ENCODE measurements at places on chromosomes 12 and 14.
A peak's percentile ranks its signal among the peaks of the same experiment; 100 is the strongest.

GRCh38 chr14:84922370-84922769 lies 607.6 kb upstream of the FLRT2 start:
- DNase-seq = no peak

GRCh38 chr14:65731933-65732506 lies 319.5 kb downstream of the FUT8 start:
- DNase-seq = no peak

GRCh38 chr12:89016970-89017778 lies 335.1 kb downstream of the DUSP6 start:
- DNase-seq = peak; percentile 51

GRCh38 chr14:50808053-50808452 lies 22.9 kb downstream of the NIN start:
- no peak for DNase-seq

DNA sequence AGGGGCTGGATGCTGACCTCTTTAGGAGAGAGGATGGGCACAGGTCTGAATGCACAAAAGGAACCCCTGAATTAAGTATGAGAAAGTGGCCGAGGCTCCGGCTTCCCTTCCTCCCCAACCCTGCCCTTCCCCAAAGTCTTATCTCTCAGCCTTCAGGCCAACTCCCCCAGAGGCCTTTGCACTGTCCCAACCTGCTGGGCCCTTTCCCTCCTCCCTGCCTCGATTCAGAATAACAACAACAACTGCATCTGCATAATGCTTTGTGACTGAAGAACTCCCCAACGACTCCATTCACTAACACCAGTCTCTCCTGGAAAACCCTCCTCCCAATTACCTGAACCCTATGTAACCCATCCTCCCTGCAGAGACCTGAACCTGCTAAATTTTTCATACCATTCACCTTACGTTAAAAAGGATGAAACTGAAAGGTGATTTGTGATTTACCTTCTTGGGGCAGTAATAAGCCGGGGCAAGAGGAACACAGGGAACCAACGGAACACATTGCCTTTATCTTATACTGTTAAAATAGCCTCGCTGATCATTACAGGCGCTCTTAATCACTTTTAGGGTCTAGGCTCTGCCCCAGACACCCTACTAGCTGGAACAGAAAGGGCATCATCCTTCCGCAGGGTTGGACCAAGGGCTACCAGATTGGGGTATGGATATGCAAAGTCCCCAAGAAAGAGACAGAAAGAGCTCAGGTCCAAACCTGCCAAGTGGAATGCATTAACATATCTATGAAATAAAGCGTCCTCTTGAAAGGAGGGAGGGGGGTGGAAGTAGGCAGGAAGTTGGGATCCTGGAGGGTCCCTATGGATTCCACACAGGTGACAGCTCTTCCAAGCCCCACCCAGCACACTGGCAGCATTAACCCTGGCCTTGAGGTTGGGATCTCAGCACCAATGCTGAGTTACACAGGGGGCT lies 24.2 kb upstream of the FOXN3 start:
- no peak for DNase-seq

GRCh38 chr12:82833481-82833880 lies 146.8 kb downstream of the TMTC2 start:
- no peak for DNase-seq

- DNase-seq = no peak
Measured at GRCh38 chr12:31803306-31804184, 74.7 kb upstream of the AMN1 start.

DNA sequence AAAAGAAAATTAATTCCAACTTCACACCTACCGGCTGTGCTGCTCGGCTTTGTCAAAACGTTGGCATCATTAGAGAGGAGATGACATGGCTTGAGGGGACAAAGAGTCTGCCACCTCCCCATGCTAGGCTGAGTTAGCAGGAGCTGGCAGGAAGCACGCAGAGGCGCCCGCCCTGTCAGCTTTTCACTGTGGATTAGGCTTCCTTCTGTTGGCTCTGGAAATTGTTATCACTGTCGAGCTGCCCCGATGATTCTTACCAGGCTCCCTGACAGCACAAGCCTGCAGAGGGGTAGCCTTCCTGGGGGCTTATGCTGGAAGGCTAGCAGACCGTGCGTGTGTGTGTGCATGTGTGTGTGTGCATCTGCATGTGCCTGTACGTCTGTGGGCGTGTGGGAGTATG lies 490.9 kb upstream of the TBX3 start:
- no peak for DNase-seq

GRCh38 chr14:72590577-72590976 lies 303.3 kb downstream of the DPF3 start:
- DNase-seq = no peak

- DNase-seq = no peak
Measured at GRCh38 chr14:39398382-39398781, 33.9 kb downstream of the FBXO33 start.
